ENCODE measurements at places on chromosomes 5 and 9.

GRCh38 chr9:734831-735511, 106.5 kb upstream of the DMRT1 start:
- peak; percentile 84 for DNase-seq

- DNase-seq = no peak
Measured at GRCh38 chr9:134699343-134699740, 57.7 kb downstream of the COL5A1 start.

GRCh38 chr5:980001-980588, 28.5 kb upstream of the NKD2 start:
- peak; percentile 66 for DNase-seq

GRCh38 chr5:150781706-150782614, 3.4 kb downstream of the SMIM3 start:
- DNase-seq = peak; percentile 74

DNA sequence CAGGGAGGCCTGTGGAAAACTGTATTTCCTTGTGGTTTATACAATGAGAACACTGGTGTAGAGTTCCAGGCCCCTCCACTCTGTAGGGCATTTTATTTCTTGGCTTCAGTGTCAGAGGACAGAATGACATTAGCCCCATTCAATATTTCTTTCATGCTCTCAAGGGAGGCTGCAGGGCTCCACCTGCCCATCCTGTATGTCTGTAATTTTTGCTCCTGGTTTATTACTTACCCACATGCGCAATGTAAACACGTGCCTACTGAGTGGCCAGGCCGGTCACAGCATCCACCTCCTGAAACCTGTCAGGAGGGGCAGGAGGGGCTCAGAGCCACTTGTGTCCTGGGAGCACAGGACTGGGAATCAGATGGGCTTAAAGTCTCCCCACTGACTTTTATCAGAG, 82.4 kb downstream of the GADD45G start:
- DNase-seq = no peak

DNA sequence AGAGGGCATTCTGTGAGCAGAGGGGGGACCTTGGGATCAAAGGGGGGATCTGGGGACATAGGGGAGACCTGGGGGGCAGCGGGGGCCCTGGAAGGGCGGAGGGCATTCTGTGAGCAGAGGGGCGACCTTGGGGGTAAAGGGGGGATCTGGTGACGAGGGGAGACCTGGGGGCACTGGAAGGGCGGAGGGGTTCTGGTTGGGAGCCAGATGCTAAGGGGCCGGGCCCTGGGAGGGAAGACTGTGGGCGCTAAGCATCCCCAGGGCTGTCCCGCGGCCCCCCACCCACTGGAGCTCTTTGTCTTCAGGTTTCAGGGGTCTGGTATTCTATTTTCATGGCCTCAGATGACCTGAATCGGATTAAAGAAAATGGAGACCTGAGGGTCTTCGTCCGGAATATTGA, 748 bp downstream of the LCN9 start:
- no peak for DNase-seq

- DNase-seq = no peak
Measured at GRCh38 chr5:139308797-139309196, 15.3 kb downstream of the MATR3 start.

DNA sequence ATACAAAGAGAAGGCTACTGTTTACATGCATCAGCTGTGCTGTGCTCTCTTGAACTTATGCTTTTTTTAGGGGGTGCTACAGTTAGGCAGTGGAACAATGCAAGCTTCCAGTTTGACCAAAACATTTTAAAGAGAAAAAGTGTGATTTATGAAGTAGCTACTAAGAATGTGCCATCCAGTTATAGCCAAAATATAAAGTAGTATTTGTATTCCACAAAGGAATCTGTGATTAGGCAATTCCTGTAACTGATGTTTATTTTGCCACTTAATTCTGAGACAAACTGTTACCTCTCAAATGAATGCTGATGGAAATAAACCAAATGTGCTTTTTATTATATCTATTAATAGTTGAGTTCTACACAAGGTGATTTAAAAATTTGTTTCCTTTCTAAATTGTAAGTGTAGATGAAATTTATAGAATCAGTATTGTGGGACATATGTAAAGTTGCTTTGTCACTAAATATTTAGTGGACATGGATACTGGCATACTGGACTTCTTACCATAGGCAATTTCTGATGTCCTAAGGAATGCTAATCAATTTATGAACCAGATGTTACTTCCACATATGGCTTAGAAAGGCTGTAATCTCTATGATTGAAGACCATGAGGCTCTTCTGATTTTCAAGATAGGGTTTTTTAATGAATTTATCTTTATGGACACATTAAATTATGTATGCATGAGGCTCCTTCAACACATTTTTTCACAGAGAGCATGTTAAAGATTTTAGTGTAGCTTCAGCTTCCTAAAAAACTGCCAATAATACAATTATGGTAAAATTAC, 410.2 kb downstream of the PRR16 start:
- no peak for DNase-seq

DNA sequence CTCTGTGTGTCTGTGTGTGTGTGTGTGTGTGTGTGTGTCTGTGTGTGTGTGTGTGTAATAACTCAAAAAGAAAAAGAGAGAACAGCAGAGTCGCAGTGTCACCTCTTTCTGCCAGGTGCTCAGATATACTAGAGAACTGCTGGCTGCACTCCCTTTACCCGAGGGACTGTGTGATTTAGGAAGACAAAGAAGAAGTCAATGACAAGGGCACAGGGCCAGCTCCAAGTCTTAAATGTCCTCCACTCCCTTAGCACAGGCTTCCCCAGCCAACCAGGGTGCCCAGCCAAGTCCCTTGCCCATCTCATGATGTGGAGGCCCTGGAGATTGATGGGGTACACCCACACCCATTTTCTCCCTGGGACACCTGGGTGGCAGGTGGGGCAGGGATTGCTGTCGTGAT, 8.7 kb downstream of the CCNJL start:
- DNase-seq = no peak

DNA sequence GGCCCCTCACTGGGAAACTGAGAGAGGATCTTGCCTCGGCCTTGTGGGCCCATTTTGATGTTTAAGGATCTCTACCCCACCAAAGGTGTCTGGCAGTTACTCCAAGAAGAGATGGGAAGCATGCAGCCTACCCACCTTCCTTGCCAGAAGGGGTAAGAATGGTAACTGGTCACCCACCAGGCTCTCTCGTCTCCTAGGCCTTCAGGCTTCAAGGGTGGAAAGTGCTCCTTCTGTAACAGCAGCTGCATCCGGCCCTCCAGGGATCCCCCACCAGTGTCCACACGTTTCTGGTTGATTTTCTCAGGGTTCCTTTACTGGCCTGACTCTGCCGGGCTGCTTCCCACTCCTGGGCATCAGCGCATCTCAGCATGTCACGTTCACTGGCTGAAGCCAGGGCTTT, 204.4 kb upstream of the IRX1 start:
- no peak for DNase-seq

- no peak for DNase-seq
Measured at GRCh38 chr9:123550797-123551196, 194.8 kb downstream of the CRB2 start.

DNA sequence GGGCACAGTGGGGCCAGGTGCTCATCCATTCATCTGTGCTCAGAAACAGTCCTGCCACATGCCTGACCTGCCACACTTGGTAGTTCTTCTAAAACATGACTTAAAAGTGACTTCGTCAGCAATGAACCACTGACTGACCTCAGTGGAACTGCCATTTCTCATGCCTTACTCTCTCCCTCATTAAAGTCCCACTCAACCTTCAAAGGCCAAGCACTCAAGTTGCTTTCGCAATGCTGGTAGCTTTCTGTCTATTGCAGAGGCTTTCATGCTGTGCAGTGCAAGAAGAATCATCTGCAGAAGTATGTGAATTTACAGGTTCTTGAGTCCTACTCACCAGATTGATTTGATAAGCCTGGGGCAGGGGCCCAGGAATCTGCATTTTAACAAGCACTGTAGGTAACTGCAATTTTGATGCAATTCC, 23.9 kb downstream of the B4GALT1 start:
- DNase-seq = peak; percentile 8

- DNase-seq = no peak
Measured at GRCh38 chr5:143979044-143979690, 167.2 kb downstream of the HMHB1 start.

DNA sequence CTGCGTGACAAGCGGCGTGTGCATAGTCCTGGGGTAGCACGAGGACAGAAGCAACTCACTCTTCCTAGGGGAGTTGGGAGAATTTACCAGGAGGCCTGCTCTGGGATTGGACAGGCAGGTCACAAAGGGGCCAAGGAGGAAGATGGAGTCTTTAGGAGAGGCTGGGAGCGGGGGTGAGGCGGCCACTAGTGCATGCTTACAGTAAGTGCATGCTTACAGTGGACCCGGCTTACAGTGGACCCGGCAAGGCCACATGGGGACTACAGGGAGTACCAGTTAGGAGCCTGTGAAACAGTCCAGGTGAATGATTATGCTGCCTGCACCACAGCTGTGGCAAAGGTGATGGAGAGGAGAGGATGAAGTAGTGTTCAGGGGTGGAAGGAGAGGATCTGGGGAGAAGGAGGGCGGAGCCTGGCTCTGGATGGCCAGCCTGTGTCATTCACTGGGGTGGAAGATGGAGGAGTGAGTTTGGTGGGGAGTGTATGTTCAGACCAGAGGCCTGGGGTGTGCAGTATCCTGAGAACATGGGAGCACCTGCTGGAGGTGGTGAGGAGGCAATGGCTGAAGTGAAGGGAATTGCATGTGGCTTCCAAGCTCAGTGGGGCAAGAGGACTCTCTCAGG, 78.7 kb downstream of the CRB2 start:
- DNase-seq = no peak

DNA sequence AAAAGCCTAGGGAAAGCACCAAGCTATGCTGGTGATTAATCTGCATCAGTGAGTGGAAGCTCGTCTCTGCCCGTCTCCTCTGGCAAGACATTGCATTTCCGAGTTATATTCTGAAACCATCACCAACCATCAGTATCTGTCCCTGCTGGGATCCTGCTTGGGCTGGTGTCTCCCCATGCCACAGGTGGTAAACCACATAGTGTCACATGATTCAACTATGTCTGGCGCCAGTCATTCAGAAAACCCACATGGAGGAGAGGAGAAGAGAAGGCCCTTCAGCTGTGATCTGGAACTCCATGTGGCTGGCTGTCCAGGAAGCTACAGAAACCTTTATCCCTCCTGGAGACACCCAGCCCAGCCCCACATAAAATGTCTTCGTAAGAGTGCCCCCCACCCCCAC, 4.8 kb downstream of the IL9 start:
- no peak for DNase-seq

GRCh38 chr5:28404363-28405071, 1366.1 kb upstream of the CDH9 start:
- no peak for DNase-seq

- DNase-seq = no peak
Measured at GRCh38 chr9:104025104-104025503, 69.0 kb upstream of the SMC2 start.

GRCh38 chr5:144731786-144732185, 561.1 kb downstream of the KCTD16 start:
- DNase-seq = no peak

DNA sequence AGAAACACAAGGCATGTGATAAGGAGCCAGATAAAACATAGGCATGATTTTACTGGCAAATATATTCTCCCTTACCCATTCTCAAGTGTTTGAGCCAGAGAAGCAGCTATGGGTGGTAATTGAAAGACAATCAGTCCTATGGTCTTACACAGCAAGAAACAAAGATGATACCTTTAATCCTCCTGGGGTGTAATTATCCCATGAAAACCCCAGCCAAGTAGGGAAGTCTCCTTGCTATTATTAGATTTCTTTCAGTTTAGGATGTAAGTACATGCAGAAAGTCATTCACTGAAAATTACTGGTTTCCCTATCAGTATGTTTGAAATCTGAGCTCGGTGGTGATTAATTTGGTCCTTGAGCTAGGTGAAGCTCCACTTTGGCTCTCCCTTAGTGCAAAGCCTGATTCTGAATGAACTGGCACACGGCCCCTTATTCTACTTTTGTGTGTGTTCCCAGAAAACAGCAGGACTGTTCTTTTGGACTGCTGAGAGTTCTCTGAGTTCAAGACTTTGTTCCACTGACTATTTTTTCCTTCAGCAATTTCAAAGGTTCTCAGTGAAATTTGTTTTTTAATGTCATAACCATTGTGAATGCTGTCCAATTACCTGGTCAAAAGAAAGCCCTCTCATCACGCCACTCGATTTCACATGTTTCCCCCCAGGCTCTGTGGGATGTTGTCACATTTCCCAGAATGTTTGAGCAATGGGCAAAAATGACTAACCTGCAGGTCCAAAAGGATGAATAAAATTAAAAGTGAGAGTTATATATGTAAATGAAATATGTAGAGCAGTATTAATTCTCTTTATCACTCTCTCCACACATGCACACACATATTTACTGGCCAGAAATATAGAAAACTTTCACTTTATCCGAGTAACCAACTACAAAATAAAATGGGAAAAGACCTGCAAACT, 343.0 kb downstream of the RAB3C start:
- peak; percentile 44 for DNase-seq

DNA sequence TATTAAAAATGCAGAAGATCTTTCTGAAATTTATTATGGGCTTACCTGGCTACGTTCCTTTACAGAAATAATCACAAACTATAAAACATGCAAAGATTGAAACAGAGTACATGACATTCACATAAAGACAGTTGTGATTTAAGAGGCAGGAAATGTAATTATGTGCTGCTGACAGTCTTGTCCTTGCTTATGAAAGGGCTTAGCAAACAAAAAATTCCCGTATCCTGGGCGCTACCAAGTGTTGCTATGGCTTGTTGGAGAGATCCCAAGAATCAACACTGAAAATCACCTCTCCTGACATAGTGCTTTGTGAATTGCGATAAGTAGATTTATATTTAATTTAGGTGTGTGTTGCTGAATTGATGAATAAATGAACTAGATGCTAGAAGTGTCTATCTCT, 352.5 kb upstream of the C9orf72 start:
- DNase-seq = no peak

- peak; percentile 33 for DNase-seq
Measured at GRCh38 chr5:112417931-112418658, 982 bp downstream of the EPB41L4A start.

GRCh38 chr5:93294199-93294598, 286.8 kb downstream of the NR2F1-AS1 start:
- no peak for DNase-seq

DNA sequence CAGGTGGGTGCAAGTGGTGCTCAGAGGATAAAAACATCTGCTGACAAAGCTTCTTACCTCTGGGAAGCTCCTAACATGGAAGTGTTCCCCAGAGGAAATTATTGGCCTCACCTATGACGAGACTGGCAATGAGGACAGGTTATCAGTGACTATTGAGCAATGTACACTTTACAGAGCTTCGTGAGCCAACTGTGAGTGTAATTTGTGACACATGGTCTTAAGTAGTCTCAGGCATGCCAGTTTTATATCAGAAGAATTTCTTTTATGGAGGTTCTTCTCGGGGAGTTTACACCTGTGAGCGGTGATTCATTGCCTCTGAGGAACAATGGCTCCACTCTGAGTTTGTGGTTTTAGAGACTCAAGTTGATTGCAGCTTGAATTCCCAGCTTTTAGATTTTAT, 11.3 kb downstream of the ANKDD1B start:
- no peak for DNase-seq

GRCh38 chr9:13485068-13485596, 205.6 kb upstream of the MPDZ start:
- peak; percentile 79 for DNase-seq

DNA sequence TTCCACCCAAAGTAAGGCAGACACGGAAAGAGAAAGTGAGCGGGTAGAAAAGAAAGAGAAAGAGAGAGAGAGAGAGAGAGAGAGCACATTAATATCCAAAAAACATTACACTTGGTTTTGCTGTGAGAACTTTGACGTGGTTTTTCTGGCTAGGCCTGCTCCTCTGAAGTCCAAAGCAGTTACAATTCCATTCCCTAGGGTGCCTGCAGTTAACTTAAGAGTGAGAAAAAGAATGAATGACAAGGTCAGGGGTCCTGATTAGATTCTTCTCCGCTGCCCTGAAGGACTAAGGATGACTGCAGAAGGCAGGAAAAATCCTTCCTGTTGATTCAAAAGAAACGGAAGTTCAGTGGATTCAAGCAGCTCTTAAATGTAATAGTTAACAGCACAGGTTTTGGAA, 589.8 kb downstream of the PRELID2 start:
- DNase-seq = no peak

Data from femur (tissue), 1 donor.